Cardiac septum (tissue), 1 donor: ENCODE measurements at places on chromosomes 4 and X. TPM values are rescaled to one million over a fixed set of nuclear protein-coding genes. Genes with fewer than 3 reads are reported as not detected.

Gene ESX1
- not detected for total RNA-seq

Gene TCEANC
- 6.4 TPM for total RNA-seq

Gene SORBS2
- total RNA-seq, result 1,779 TPM

Gene PABPC4L
- 0.89 TPM for total RNA-seq

Gene CXXC4
- total RNA-seq, result 2.5 TPM

Gene CDX4
- total RNA-seq, result not detected
